ENCODE measurements at places on chromosomes 6 and 20.

- DNase-seq, result no peak
Observed at GRCh38 chr6:75952128-75952527, 120.3 kb downstream of the IMPG1 start.

DNA sequence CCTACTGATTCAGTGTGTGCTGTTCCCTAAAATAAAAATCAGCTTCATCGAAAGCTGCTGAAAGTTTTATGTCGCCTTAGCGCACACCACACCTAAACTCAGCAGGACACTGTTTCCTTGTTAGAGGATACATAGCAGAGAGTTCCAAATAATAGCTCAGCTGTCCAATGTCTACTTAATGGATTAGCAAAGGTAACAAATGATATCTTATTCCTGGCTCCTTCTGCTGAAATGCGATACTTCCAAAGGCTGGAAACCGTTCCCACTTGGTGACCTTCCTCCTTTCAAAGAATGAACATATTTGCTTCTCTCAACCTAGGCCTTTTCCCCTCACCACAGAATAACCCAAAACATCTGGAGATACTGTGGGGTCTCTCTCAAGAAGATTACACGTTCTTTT lies 189.5 kb upstream of the GMDS start:
- no peak for DNase-seq

DNA sequence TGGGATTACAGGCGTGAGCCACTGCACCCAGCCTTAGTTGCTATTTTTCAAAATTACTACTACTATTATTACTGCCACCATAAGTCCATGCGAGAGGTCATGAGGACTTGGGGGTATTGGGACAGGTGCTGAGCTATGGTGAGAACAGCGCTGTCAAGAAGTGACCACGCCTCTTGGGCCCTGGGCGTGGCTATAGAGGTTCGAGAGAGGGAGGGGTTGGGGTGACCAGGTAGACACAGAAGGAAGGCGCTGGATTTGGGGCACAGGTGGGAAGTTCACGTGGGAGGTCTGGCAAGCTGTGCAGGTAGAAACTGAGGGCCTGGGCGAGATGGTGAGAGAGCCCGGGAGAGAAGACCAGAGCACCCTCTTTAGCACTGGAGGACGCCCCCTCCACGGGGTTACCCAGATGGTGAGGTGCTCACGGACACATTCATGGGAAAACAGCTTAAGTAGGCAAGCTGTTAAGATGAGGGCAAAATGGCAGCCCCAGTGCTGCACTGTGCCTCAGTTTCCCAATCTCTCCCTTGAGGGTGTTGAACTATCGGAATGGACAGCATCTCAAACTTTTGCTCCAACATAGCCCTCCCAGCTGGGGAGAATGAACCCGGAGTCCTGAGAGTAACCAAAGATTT lies 61.0 kb downstream of the RAB44 start:
- DNase-seq, result no peak

GRCh38 chr6:16803294-16804200 lies 42.3 kb upstream of the ATXN1 start:
- DNase-seq, result peak; percentile 82

DNA sequence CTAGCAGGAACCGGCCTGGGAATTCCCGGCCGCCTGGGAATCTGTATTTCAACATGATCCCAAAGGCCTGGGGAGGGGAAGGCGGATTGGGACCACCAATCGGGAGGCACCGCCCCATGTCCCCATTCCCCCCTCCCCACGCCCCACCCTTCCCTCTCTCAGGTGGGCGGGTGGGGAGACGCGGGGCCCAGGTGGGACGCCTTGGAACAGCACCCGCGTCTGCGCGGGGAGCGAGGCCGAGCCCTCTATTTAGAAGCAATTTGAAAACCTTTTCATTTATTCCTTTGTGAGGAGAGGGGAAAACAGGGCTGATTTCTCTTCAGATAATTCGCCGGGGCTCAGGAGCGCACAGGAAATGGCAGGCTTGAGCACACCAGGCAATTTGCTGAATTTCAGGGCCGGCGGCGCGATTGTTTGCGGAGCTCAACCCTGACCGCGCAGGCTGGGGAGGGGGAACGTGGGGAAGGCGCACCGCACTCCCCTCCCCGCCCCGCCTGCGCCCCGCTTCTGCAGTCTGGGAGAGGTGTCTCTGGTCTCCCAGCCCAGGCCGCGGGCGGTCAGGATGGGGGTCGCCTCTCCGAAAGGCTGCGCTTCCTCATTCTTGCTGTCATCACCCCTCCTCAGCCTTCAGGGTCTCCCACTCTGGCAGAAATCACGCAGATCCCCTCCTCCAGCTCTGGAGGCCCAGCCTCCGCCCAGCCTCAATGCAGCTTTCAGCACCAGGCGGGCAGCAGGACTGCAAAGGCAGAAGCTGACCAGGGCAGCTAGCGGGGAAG lies 170.0 kb downstream of the GRM4 start:
- peak; percentile 32 for DNase-seq

DNA sequence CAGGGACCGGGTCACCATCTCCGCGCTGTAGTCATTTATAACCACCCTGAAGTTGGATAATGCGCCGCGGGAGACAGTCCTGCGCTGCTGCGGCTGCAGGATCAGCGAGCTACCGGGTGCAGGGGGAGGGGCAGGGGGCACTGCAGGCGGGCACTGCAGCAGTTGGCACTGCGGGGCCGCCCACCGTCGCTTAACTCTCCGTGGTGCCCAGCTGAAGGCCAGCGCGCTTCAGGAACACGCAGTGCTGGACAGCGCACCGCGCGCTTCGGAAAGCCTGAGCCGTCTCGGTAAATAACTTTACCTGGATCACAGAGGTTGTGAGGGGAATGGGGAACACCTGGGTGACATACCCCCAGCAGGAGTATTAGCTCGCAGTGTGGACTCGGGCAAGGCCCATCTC lies 12.4 kb upstream of the LRFN2 start:
- DNase-seq, result no peak
